ENCODE measurements at places on chromosomes 6 and 20.

DNA sequence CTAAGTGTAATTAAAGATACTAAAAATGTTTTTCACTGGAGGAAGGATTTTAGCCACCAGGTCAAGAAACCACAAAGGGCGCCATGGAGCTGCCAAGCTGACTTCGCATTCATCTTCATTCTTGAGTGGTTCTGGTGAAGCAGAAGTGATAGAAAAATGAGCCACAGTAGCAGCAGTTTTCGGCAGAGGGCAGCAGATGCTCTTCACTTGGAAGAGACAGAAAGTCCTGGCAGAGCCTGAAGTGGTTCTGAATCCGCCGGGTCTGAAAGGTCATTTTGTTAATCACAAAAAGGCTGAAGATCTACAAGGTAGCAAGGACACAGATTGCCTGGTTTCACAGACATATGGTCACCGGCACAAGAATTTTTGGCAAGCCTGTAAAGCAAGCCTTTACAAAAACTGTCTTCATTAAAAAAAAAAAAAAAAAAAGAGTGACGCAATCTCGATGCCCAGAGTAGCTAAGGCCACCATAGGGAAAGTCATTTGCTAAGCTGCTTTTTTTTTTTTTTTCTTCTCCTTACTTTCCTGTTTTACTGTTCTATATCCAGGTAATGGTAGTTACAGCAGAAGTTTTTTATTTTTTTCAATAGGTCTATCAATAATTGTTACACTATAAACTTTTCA lies 345.1 kb upstream of the AGPAT4 start:
- DNase-seq = no peak

- DNase-seq = no peak
Measured at GRCh38 chr6:147551976-147552375, 43.5 kb downstream of the SAMD5 start.

DNA sequence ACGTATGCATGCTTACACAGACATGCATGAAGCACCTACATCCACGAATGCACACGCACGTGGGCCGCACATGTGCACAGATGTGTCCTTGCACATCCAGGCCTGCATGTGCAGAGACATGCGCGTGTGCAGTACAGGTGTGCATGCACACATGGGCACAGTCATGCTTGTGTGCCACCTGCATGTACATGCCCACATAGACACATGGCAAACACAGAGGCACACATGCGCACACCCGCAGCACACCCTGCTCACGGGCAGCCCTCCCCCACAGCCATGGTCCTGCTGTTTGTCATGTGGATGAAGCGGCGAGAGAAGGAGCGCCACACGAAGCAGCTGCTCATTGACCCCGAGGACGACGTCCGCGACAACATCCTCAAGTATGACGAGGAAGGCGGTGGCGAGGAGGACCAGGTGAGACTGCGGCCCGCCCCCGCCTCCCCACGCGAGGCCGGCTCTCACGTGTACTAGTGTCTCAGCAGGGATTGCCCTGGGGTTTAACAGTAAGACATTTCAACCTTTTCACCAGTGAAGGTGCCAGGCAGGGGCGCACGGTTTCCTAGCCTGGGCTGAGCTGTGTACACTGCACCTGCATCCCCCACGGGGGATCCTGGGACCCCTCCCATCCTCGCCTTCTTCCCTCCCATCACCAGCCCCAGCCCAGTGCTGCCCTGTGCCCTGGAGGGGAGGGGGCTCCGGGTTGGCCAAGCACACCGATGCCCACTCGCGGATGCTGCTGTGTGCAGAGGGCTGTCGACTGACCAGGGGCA lies 132.8 kb downstream of the TAF4 start:
- no peak for DNase-seq

GRCh38 chr6:6460416-6460815 lies 128.1 kb upstream of the LY86 start:
- no peak for DNase-seq

DNA sequence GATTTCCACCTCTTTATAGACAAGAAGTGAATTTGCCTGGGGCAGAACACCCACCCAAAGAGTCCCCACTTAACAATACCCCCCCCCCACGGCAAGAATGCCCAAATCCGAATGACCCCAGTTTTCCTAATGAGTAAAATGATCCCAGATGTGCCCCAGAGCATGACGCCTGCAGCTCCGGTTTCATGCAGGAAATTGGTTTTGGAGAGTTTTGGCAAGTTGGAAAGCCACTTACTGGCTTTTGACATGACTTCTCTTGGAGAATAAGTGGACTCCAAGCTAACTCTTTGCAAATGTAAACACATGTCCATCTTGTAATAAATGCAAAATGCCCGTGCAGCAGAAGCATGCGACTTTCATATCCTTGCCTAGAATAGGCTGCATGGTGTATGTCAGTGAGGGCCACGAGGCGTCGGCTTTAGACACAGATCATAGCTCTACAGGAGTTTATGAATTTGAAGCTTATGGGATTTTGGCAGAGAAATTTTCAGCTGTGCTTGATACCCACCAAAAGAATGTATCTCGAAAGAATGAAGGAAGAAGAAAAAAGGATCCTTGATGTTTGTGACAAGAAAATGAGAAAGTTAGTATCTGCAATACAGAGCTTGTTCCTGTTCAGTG lies 24.2 kb downstream of the EDN3 start:
- no peak for DNase-seq

- no peak for DNase-seq
Measured at GRCh38 chr6:151095538-151096254, 144.1 kb upstream of the AKAP12 start.

DNA sequence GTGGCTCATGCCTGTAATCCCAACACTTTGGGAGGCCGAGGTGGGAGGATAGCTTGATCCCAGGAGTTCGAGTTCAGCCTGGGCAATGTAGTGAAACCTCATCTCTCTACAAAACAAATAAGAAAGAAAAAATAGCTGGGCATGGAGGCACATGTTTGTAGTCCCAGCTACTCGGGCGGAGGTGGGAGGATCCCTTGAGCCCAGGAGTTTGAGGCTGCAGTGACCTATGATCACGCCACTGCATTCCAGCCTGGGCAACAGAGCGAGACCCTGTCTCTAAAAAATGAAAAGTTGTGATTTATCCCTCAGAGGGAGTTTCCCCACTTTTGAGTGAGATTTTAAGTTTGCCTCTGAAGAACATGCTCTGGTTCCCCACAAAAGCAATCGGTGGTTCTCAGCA lies 17.4 kb upstream of the BMP7 start:
- DNase-seq = no peak

DNA sequence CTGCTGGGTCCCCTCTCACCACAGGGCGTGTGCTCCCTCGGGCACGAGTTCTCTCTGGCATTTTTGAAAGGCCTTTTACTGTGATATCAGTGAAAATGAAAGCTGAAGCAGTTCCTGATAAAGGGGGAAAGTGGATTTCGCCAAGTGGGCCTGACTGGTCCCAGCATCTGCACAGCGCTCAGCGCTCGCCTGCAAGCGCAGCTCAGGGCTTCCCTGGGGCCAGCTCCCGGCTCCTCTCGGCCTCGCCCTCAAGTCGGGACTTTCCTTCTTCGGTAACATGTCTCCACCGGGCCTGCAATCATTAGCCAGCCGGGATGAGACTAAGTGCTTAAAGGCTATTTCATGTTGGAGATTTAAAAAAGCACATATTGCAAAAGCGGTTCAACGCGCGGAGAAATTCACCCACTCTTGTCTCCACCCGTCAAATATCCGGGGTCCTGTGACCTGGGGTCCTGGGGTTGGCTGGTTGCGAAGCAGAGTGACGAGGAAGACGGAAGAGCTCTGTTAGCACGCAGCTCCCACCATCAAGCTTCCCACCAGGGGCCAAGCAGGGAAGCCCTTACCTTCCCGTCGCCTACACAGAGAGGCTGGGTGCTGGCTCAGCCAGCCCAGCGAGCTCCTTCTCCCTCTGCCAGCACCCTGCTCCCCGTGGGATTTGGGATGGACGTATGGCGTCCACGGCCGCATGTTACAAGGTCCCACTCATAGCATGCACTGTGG lies 114.1 kb downstream of the SMOC2 start:
- DNase-seq = no peak

GRCh38 chr6:88301256-88301655 lies 135.1 kb upstream of the CNR1 start:
- no peak for DNase-seq

DNA sequence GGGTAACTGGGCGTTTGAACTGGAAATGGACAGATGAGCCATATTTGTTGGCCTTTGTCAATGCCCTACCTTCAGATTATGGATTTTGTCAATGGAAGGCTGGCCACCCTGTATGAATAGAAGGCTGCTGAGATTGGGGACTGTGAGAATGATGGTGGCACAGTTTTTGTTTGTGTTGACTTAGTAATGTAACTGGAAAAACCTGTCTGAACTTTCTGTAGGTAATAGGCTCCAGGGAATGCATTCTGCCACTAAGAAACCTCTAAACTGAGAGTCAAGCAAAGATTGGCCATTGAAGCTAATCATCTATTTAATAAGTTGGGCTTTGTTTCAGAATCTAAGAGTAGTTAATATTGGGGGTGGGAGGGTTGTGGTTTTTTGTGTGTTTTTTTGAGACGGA lies 97.5 kb downstream of the FOXO3 start:
- DNase-seq = no peak

GRCh38 chr20:36217226-36217625 lies 19.1 kb upstream of the AAR2 start:
- DNase-seq = no peak

DNA sequence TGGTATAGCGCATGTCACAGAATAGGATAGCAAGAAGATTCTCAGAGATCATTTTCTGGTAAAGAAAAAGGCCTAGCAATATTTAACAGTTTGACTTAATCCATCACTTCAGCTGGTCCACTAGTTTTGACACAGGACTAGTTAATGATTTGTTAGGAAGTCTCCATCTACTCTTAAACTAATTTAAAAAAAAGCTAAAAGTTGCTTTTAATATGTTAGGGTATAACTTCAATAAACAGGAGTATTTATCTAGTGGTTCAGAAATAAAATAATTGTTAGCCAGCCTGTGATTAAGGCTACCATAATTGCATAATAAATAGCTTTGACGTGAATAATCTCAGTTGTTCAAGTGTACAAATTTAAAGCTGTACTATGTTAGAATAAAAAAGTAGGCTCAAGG lies 195.6 kb downstream of the FUT9 start:
- no peak for DNase-seq

GRCh38 chr20:23393996-23394775 lies 27.1 kb downstream of the NAPB start:
- no peak for DNase-seq

DNA sequence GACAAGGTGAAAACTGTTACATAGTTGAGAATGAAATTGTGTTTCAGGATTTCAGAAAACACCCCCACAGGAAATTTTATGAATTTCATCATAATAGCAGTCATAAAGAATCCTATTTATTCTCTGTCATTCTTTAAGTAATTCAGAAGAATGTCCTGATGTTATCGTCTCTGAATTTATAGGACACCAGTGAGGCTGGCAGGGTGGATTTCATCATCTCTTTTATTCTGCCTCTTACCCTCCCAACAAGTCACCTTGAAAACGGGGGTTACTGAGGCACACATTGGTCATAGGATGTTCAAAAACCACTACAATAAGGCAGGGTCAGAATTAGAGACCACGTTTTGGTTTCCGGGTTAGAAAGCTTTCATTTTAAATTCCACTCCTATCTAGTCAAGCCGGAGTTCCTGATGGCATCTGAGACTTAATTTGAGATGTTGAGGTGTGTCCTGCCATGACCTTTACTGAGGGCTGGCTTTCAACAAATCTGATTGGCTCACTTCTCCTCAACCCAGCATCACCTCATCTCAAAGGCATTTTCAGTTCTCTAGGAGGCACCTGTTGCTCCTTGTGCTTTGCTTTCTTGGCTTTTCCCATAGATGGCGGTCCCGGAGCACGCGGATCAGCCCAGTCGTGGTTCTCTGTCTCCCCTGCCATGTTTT lies 230.6 kb upstream of the SUPT3H start:
- DNase-seq = no peak

DNA sequence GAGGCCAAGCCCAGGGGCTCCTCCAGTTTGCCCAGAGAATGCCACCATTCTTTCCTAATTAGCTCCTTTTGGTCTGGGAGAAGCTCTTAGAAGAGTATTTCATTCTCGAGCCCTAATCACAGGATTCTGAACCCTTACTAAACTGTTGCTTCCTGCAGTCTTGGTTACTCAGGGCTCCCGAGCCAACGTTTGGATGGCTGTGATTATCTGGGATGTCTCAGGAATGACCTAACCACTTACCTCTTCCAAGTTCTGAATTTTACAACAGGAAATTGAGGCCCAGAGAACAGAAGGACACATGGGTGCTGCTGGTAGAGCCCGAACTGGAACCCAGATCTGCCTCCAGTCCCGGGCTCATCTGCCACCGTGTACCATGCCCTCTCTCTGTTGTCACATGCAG lies 22.2 kb upstream of the PNPLA1 start:
- DNase-seq = no peak

- DNase-seq = no peak
Measured at GRCh38 chr20:17872434-17872833, 96.2 kb downstream of the SNX5 start.

GRCh38 chr6:160505970-160506369 lies 157.8 kb downstream of the SLC22A3 start:
- DNase-seq = no peak

DNA sequence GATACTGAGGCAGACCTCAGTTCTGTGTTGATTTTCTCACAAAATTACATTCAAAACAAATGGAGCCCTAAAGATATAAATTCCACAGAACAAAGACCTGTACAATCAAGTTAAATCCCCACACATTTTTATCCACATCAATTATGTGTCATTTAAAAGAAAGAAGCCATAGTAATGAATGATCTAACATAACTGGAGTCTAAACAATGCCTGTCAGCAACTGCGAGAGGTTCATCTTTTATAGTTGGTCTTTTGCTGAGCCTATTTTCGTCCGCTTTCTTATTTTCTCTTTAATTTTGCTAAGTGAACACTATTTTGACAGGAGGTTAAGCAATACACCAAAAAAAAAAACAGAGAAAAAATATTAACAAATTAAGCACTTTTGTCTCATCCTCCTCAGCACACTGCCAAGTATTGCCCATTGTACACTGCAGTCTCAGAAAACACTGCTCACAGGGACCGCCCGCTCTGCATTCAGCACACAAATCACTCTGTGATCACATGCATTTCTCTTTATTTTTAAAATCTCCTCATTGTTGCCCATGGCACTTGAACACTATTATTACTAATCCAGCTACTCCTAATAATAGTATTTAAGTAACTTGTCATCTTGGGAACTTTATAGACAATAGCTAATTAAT lies 140.8 kb downstream of the BTBD9 start:
- no peak for DNase-seq

DNA sequence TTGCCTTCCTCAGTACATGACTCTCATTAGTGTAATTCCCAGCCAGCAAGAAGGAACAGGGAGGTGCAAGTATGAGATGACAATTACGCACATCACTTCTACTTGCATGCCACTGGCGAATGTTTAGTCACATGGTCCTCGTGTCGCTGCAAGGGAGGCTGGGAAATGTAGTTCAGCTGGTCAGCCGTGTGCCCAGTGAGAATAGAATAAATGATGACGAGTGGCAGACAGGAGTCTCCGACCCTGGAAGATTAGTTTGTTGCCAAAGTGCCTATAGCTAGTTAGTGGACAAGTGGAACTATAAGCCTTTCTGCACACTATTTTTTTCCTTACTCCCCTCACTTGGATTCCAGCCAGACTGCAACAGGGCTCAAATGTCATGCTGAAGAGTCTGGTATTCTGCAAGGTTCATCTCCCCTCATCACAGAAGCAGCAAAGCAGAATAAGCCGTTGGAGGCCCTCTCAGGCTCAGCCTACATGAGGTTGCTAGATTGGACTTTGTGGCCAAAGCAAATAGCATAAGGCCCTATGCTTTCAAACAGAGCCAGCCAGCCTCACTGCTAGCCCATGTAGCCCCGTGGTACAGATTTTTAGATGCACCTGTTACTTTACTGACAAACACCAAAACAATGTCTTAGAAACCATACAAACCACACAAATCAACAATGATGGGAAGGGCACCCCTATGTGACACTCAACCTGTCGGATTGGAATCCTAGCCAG lies 9.7 kb downstream of the LINC00237 start:
- peak; percentile 57 for DNase-seq

- no peak for DNase-seq
Measured at GRCh38 chr20:57478176-57478575, 46.8 kb downstream of the CTCFL start.
